Inflammatory macrophage (primary cell): ENCODE measurements at places on chromosomes 12 and 14.

- DNase-seq, result no peak
These were observed 452 bp downstream of the P2RX2 start for GRCh38 chr12:132619071-132619385.

DNA sequence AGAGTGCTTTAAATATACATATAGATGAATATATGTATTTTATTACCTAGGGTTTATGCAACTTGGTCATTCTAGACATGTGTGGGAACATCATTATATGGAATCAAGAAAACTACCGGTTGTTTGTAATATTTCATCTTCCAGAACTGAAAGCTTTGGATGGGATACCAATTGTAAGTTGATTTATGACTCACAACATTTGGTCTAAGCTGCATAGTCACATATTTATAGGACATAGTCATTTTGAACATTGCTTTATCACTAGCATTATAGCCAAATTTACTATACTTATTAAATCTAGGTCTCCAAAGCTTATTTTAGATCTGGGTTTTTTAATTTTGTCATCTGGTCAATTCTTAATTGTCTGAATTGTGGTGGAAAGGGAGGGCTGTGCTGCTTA, 83.7 kb upstream of the PCNX4 start:
- no peak for DNase-seq

DNA sequence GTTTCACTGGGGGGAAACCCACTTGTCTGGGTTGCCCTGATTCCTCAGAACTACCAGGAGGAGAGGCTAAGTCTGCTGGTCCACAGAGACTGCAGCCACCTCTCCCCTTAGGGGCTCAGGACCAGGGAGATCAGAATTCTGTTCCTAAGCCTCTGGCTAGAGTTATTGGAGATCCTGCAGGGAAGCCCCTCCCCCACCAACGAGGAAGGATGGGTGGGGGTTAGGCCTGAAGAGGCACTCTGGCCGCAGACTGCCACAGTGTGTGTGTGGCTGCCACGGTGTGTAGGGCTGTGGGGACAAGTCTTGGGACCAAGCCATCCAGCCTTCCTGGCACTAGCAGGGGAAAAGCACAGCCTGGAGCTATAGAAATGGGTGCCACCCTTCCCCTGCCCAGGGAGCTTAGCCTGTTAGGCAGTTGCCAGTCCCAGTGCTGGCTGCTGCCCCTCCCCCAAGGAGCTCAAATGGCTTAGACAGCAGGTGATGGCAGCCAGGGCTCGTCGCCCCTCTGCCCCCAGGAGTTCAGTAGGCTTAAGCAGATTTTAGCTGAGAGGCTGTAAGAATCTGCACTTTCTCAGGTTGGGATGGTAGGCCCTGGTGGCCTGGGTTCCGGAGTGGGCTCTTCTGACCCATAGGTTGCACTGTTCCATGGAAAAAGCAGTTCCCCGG, 107.7 kb downstream of the ERGIC2 start:
- no peak for DNase-seq

GRCh38 chr12:122894193-122895121, 1.5 kb downstream of the VPS37B start:
- DNase-seq, result no peak

- no peak for DNase-seq
These were observed at the start of gene DCAF5 for GRCh38 chr14:69152902-69153151. Gene DCAF5, minus strand, starts transcription at chr14:69153119. Its CDS starts 141 bp downstream, at chr14:69152978.

GRCh38 chr12:95201056-95201670, 16.1 kb downstream of the FGD6 start:
- peak; percentile 34 for DNase-seq

DNA sequence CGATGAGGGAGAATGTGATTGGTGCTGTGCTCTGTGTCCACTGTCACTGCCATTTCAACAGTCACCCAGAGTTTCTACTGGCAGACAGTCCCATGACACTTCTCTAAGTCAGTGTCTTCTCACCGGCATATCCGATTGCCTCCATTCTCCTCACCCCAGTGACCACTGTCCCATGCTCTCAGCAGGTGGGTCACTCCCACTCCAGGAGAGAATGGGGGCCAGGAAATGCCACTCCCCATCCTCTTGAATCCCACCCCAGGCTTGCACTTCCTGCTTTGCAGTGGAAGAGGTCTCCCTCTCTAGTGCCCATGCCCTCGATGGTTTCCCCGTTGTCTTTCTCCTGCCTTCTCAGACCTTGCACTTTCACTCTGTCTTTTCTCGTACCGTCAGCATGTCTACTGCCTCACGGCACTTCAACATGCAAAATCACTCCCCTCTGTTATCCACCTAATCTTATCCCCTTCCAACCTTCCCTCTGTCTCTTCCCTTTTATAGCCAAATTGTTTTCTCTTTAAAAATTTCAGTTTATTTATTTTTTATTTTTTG, 2.2 kb upstream of the EP400 start:
- DNase-seq, result no peak

GRCh38 chr12:46921048-46921763, 95.4 kb upstream of the SLC38A4 start:
- no peak for DNase-seq

GRCh38 chr14:104801520-104802393, 856 bp downstream of the ZBTB42 start:
- no peak for DNase-seq

DNA sequence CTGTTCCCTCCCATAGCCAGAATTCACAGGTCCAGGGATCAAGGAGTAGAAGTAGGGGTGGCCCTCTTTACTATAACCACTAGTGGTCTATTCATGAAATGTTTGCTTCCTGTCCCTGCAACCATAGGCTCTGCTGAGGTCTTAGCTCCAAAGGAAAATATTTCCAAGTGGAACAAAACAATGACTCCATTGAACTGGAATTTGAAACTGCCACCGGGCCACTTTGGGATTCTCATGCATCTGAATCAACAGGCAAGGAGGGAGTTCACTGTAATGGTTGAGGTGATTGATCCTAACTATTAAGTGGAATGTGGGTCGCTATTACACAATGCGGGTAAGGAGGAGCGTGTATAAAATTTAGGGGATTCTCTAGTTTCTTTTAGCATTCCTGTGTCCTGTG, 197.0 kb downstream of the ETNK1 start:
- no peak for DNase-seq

GRCh38 chr14:103074729-103075367, 9.2 kb upstream of the LBHD2 start:
- peak; percentile 96 for DNase-seq

- DNase-seq, result no peak
These were observed 110.4 kb downstream of the DAD1 start for GRCh38 chr14:22478670-22479069.

DNA sequence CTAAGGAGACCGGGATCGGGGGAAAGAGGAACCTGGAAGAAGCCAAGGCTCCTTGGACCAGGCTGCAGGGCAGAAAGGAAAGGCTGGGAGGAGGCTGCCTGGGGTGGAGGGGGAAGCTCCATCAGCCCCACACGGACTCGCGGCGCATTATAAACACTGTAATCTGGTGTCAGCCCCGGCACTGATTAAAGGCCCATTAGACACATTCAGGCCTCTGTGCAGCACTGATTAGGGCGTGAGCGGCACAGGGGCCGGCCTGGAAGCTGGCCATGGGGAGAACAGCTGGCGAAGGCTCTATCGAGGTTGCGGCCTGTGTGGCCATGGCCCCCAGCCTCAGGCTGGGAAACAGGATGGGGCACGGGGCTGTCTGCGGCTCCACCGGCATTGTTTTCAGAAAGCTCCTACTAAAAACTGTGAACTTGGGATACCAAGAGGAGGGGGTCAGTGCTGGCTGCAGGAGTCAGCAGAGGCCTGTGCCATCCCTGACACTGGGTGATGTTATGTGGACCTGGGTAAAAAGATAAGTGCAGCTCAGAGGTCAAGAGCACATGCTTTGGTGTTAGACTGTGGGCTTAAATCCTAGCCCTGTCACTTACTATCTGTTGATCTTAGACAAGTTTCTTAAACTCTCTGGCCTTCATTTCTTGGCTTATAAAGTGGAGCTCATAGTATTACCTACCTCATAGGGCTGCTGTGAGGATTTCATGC, 10.6 kb downstream of the ACVRL1 start:
- DNase-seq, result no peak

DNA sequence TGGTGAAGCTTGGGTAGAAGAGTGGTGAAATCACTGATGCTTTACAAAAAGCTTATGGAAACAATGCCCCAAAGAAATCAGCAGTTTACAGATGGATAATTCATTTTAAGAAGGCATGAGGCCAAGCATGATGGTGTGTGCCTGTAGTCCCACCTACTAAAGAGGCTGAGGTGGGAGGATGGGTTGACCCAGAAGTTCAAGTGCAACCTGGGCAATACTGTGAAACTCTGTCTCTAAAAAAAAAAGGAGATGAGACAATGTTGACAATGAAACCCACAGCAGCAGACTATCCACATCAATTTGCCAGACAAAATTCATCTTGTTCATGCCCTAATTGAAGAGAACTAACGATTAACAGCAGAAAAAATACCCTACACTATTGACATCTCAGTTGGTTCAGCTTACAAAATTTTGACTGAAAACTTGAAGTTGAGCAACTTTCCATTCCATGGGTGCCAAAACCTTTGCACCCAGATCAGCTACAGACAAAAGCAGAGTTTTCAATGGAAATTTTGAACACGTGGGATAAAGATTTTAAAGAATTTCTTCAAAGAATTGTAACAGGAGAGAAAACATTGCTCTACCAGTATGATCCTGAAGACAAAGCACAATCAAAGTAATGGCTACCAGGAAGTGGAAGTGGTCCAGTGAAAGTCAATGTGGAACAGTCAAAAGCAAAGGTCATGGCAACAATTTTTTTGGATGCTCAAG, 26.7 kb downstream of the BTG1 start:
- no peak for DNase-seq

GRCh38 chr14:60324837-60325236, 75.8 kb downstream of the PPM1A start:
- no peak for DNase-seq

GRCh38 chr12:132392389-132393244, 63.2 kb upstream of the GALNT9 start:
- DNase-seq, result no peak

DNA sequence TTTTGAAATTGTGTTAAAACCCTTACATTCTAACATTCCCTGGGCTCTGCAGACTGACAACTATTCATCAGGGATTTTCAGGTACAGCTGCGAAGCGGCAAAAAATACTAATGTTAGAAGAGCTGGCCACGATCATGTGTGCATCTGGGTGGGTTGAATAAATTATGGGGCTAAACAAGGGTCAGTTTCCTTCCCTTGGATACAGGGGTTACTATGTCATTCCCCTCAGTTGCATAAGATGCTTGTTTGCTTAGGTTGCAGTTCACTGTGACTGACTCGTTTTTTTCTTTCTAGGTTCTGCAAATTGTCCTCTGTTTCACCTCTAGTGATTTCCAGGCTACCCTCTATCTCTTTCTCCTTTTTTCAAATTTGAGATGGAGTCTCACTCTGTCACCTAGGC, 58.1 kb upstream of the GRIP1 start:
- no peak for DNase-seq

GRCh38 chr14:95503365-95504134, 12.9 kb downstream of the SYNE3 start:
- no peak for DNase-seq

- DNase-seq, result no peak
These were observed 14.7 kb downstream of the METTL3 start for GRCh38 chr14:21496453-21496852.

DNA sequence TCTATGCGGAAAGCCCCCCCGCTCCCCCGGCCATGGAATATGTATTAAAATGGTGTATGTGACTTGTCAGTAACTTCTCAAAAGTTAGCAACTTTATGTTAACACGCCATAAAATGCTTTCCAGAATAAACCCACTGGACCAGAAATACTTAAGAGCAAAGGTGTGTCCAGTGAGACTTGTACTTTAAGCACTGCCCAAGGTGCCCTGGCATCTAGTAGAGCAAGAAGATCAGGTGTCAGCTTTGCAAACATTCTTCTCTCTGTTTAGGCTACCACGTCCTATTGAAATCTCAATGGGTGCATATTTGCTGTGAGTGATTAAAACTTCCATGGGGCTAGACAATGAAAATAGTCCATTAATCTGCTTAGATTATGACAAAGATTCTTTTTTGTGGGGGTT, 201.2 kb downstream of the ESR2 start:
- DNase-seq, result no peak

DNA sequence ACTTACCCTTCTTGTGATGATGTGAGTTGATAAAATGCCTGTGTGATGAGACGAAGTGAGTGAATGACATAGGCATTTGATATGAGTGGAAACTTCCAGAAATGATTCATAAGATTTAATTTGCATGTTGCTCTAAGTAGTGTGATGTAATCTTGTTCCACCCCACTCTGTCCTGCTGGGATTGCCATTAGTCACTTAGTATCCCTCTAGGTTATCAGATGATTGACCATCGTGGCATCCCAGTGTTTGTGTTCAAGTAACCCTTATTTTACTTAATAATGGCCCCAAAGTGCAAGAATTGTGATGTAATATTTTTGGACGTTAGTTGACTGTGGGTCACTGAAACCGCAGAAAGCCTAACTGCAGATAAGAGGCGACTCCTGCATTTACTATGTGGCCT, 214.4 kb upstream of the DIO2 start:
- no peak for DNase-seq

GRCh38 chr14:26841326-26841725, 243.5 kb upstream of the NOVA1 start:
- DNase-seq, result no peak

GRCh38 chr14:89371585-89372511, 45.2 kb downstream of the FOXN3 start:
- no peak for DNase-seq

DNA sequence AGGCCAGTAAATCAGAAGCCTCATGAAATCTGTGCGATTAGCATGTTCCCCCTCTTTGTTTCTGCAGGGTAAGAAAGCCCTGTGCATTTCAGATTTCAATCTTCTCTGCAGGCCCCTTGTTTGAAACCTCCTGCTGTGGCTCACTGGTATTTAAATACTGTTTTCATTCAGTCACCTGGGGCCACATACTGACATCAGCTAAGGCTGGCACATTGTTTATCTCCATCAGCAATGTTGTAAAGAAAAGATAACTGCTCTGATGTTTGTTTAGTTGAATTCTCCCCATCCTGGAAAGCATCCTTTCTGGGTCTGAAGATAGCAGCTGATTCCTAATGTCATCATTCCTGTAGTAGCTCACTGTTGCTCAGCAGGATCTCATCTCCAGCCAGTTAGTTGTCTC, 554.9 kb downstream of the NRXN3 start:
- DNase-seq, result no peak

GRCh38 chr14:68814539-68815297, 21.9 kb upstream of the ZFP36L1 start:
- no peak for DNase-seq

DNA sequence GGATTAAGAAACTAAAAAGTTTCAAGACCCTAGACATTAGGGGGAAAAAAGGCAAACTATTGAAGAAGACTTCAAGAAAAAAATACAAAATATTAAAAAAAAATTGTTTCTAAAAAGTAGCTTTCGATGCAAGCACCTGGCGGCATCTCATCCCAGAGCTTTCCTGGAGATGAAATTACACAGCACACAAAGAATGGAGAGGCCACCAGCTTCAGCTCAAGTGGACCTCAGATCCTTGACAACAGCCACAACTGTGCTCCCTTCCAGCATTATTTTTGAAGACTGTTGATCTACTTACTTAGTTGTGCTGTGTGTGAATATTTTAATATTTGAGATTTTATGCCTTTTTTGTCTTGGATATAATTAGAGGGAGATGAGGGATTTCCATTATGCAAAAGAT, 479.0 kb downstream of the GLT1D1 start:
- no peak for DNase-seq

- DNase-seq, result no peak
These were observed 95.9 kb downstream of the TTC7B start for GRCh38 chr14:90720336-90720735.

- DNase-seq, result no peak
These were observed 59.8 kb upstream of the C14orf180 start for GRCh38 chr14:104519721-104520120.
